ENCODE measurements at places on chromosomes 4 and X.

GRCh38 chr4:2825740-2826139 lies 17.9 kb upstream of the ADD1 start:
- no peak for DNase-seq

- DNase-seq, result no peak
Observed at GRCh38 chr4:88458104-88458740, 1.3 kb downstream of the HERC5 start.

DNA sequence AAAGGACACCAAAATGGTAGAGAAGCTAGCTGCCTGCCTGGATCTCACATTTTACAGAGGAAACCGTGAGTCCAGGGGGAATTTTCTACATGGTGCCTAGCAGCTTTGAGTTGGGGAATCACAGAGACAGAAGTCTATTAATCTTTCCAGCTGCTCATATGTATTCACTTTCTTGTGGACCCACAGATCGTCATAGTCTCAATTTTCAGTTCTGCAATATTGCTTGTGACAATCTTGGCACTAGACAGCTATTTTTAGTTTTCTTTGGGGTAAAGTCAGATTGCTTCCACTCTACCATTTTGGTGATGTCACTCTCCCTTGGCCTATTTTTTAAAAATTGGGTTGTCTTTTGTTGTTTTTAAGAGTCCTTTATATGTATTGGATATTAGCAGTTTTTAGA lies 233.4 kb upstream of the STK26 start:
- no peak for DNase-seq

- DNase-seq, result no peak
Observed at GRCh38 chr4:157075401-157075800, 549 bp upstream of the GLRB start.

- no peak for DNase-seq
Observed at GRCh38 chr4:40675166-40675565, 45.5 kb upstream of the RBM47 start.

DNA sequence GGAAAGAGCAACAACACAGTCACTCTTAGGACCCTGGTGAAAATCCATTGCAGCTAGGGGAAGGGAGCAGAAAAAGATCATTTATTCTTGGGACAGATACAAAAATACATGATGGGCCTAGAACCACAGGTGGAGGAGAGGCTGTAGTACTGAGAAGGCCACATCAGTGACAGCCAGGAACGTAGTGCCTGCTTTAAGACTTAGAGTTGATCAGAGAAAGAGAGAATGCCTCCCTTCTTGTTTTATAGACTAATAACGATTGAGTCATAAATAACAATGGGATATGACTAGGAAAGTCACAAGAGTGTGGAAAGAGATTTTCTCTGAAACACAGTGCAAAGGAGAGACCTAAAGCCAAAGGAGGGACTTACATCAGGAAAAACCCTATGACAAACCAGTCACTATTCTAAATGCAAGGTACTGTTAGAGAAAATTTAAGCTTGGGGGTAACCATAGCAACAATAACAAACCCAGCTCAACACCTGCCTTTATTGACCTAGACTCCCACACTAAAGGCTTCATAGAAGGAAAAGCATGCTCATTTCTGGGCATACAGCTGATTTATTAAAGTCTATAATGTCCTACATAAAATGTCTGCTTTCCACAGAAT lies 1015.0 kb upstream of the GRID2 start:
- DNase-seq, result no peak

DNA sequence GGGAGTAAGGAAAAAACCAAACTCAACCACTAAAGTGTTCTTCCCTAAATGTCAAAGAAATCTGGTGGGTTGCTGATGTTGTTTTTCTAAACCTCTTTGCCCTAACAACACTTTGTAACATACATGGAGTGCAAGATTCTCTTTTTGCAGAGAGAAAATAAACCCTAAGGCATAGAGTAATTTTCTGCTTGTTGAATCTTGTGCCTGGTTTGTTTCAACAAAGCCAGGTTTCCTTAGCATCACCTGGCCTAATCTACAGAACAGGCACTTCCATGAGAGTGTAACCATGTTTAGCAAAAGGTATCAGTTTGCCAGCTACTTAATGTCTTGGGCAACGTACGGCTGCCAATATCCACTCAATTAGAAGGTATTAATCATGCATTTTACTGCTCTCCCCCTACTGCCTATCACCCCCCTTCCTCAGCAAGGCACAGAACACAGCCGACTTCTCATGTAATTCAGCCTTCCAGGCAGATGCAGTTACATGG lies 219.2 kb downstream of the MAML3 start:
- DNase-seq, result no peak

DNA sequence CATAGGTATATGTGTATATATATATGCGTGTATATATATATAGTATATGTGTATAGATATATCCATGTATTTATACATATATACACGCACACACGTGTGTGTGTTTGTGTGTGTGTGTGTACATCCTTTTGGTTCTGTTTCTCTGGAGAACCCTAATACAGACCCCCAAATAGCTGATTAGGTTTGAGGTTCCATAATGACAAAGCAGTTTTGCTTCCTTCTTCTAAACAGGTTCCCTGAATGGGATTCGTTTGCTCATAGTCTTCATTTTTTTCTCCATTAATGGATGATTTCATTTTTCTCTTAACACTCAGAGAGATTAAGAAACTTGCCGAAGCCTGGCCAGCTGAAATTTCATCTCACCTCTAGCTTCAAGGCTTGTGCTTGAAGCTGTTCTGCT lies 234.0 kb upstream of the BCOR start:
- no peak for DNase-seq

DNA sequence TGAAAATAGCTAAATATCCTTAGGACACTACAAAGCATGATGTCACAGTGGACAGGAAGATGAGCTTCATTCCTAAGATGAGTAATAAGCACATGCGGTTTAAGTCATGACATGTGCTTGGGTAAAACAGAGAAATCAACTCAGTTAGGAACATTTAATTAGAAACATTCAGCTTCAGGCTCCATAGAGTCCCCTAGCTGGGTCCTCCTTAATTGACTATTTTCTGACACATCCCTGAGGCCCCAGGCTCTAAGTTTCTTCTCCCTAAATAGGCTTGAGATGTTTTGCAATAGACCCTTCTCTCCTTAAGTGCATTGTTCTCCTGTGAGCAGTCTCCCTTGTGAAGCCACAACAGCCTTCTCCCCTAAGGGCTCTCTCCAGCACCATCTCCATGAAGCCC lies 70.4 kb upstream of the ANXA3 start:
- no peak for DNase-seq

GRCh38 chrX:86747091-86747490 lies 598.8 kb downstream of the DACH2 start:
- DNase-seq, result no peak

DNA sequence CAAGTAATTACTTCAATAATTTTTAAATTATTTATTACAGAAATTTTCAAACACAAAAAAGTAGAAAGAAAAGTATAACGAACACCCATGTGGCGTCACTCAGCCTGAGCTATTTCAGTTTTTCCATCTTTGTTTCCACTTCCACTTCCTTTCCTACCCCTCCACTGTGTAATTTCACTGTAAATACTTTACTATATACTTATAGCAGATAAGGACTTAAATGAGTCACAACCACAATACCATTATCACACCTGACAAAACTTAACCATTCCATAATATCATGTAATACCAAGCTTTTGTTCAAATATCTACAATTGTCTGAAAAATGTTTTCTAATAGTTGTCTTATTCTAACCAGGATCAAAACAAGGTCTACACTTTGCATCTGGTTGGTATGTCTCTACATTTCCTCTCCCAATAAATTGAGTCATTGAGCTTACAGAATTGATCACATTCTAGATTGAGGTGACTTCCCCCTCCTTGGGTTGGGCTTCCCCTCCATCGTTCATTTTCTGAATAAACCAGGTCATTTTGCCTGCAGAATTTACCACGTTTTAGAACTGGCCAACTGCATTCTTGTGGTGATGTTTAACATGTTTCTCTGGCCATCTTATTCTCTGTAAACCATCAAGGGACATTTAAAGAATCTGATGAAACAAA lies 48.7 kb downstream of the ATP10D start:
- no peak for DNase-seq

- DNase-seq, result no peak
Observed at GRCh38 chr4:164485136-164485535, 268.8 kb upstream of the SMIM31 start.

DNA sequence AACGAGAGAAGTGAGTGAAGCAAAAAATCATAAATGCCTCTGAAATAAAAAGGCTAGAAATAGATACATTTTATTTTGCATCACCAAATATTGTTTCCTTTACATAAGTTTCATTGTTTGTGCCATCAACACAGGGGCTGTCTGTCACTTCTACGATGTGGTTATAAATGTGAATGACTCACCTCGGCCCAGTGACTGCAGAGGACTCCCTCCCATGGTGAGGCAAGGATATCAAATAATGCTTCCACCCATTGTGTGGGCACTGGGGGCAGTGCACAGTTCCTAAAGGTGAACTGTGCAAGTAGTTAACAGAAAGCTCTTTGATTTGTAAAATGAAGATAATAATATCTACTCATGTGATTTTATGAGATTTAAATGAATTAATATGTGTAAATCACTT lies 230.3 kb upstream of the NEIL3 start:
- DNase-seq, result no peak

GRCh38 chr4:181971411-181971810 lies 271.8 kb upstream of the TENM3 start:
- no peak for DNase-seq

- DNase-seq, result no peak
Observed at GRCh38 chrX:17499512-17499911, 124.5 kb downstream of the NHS start.

DNA sequence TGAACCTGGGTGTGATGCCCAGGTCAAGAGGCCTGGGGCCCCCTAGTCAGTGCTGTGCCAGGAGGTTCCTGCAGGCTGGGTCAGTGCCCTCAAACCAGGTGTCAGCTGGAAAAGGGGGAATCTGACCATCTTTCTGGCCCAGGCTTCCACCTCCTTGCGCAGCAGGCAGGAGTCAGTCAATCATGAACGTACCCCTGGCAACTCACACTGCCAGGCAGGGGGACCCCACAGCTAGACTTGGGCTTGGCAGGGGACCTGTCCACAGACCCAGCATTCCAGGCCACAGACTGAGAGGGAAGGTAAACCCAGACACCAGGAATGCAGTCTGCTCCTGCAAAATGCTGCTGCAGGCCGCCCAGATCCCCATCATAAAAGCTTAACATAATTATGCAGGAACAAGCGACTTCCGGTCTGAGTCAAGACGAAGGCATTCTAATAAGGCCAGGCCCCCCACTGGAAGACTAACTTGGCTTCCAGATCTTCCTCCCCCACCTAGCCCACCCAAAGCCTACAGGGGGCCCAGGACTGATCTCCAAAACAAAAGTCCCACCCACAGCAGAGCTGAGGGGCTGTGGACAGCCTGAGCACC lies 156.3 kb downstream of the BCOR start:
- DNase-seq, result no peak

DNA sequence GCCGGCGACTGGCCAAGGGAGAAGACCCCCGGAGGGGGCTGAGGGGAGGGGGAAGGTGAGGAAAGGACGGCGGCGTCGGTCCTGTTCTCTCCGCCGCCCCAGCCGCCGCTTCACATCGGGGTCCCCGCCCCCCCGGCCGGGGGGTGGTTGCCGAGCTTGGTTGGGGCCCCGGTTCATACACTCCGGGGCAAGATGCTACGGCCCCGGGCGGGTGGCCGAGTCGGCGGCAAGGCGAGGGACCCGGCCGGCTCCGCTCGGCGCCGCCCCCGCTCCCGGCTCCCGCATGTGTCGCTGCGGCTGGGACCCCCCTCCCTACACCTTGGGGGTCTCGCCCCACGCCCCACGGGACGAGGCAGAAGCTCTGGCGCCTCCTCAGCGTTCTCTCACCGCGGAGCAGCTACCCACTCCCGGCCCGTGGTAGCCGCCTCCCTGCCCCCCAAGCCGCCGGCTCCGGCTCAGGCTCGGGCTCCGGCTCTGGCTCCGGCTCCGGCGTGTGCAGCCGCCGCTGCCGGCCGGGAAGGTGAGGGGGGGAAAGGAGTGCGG lies 461 bp downstream of the FBXW7 start:
- DNase-seq, result no peak

DNA sequence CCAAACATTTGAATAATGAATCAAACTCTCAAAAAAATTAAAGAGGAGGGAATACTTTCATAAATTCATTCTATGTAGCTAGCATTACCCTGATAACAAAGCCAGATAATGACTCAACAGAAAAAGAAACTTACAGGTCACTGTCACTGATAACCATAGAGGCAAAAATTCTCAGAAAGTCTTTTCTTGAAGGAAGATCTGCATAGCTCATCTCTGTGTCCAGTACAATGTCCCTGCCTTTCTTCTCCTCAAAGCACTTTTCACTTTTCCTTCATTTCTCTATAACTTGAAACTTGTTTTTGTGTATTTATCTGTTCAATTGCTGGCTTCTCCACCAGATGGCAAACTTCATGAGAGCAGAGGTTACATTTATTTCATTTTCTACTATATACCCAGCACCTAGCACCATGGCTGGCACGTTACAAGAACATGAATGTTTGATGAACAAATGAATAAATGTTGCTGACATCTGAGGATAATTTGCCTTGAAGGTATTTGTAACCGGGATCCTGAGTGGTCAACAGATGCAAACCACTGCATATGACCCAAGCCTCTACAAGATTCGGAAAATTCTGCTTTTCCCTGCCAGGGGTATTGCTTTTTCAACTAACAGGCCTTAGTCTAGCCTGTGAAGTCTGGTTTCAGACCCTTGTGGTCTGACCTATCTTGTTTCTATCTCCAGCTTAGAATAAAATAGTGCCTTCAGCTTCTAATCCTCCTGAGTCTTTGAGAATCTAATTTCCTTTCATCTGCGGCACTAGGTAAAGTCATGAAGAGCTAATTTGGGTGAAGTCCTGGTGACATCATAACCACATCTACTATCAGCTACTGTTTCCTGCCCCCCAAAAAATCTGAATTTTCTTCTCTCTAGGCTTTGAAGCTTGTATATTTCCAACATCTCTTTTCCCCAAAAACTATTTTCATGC lies 52.5 kb upstream of the ANTXR2 start:
- DNase-seq, result peak; percentile 8

- DNase-seq, result no peak
Observed at GRCh38 chr4:150588316-150588715, 6.4 kb downstream of the MAB21L2 start.

- no peak for DNase-seq
Observed at GRCh38 chr4:4217113-4217512, 9.6 kb downstream of the OTOP1 start.

- no peak for DNase-seq
Observed at GRCh38 chrX:16516232-16516876, 133.6 kb upstream of the S100G start.

- no peak for DNase-seq
Observed at GRCh38 chrX:72604705-72605104, 32.1 kb upstream of the HDAC8 start.

GRCh38 chrX:130937101-130937500 lies 34.1 kb upstream of the ENOX2 start:
- no peak for DNase-seq

- no peak for DNase-seq
Observed at GRCh38 chrX:10072786-10073568, 83.8 kb upstream of the CLCN4 start.

DNA sequence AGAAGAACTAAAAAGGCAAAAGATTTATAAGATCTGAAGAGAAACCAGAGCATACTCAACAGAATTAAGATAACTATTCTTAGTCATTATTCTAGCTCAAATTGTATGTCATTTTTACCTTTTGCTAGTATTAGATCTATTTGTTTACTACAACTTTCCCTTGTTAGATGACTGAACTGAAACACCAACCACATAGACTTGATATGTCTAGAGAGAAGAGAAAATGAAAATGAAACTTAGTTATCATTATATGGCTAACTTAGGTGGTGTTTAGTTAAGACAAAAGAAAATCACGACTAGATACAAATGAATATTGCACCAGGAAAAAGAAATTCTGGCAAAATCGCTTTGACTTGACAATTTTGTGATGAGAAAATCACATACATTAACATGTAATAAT lies 690.8 kb downstream of the PCDH18 start:
- no peak for DNase-seq

GRCh38 chr4:95798727-95799126 lies 41.2 kb upstream of the PDHA2 start:
- DNase-seq, result no peak
